ENCODE measurements at places on chromosomes 5 and 9.
A peak's percentile ranks its signal among the peaks of the same experiment; 100 is the strongest.

DNA sequence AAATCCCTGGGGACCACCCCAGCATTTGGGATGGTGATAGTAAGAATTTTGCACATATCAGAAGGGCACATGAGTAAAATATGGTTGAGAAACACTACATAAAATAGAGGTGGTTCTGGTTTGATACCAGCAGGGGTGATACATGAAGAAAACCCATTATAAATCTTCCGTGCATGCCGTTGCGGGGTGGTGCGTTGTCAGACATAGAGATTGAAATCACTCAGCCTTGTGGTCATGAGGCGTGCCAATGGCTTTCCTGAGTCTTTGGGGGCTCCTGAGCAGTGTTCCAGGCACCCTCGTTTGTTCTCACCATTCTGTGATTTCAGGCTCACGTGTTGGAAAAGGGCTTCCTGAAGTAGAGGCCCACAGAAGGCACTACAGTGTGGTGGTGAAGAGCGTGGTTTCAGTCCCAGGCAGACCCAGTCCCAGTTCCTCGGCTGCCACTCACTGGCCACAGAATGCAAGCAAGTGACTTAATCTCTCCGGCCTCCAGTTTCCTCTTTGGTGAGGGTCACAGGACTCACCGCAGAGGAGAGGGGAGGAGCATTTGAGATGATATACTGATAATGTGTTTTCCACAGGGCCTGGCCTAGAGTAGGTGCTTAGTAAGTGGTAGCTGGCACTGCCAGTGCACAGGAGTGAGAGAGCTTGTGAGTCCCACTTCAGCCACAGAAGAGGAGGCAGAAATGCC, 20.5 kb upstream of the GLRX start:
- DNase-seq, result peak; percentile 77

DNA sequence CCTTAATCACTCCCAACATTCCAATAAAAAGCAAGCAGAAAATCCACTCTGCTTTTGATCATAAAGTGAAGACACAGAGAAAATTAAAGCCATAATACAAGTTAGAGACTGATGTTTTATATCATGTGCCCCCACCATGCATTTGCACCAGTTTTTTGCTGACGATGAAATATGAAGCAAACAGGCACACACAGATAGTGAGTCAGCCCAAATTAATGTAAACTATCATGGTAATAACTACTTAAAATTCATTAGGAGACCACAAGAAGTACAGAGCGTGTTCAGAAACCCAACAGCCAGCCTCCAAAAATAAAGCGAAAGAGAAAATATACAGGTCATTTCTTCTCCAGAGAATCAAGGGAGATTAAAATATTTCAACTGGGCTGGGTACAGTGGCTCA, 46.4 kb upstream of the KDM4C start:
- peak; percentile 18 for DNase-seq

DNA sequence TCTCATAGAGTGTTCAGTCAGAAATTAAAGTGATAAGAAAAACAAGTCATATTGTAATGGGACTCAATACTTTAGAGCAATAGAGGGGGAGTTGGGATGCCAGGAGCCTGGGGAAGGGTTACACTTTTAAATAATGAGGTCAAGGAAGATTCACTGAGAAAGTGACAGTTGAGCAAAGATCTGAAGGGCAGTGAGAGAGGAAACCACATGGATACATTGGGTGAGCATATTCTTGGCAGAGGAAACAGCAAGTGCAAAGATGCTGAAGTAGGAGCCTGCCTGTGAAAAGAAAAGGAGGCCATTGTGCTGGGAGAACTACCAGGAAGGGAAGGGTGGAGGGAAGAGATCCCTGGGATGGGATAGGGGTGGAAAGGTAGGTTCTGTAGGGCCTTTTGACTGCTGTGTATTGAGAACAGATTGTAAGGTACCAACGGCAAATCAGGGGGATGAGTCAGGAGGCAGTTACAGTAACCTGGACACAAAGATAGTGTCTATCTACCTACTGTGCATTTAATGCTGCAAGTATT, 79.4 kb downstream of the PAM start:
- DNase-seq, result no peak

DNA sequence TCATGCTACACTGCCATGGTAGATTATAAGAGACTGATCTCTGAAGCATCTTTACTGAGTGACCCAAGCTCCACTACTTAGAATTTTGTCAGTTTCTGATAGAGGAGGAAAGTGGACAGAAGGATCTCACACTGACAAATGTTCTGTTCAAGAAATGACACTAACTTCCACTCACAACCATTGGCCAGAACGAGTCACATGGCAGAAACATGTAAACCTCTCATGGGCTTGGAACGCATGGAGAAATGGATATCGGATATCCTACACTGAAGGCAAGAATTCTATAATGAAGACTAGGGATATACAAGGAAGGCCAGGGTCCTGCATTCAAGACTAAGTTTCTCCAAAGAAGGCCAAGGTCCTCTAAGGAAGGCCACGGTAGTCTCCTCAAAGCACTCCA, 31.1 kb downstream of the EGFLAM start:
- no peak for DNase-seq

- DNase-seq, result no peak
These were observed 364.1 kb upstream of the RORB start for GRCh38 chr9:74132986-74133385.

GRCh38 chr5:110625376-110625999, 101.0 kb downstream of the TMEM232 start:
- DNase-seq, result peak; percentile 5

GRCh38 chr5:137831105-137831504, 36.6 kb upstream of the MYOT start:
- DNase-seq, result no peak

DNA sequence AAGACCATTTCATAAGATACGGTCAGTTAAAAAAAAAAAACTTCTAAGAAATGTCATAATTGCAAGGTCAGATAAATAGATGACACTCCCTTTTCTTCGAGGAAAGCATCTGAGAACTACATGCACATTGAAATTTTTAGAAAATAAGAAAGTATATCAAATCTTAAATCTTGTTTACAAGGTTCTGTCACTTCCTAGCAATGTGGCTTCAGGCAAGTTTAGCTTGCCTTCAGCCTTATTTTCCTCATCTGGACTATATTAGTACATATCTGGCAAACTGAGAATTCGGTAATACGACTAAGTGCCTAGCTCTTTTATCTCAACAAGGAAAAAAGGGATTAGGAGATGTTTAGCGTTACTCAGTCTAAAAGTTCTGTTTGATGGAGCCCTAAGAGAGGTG, 32.5 kb upstream of the OR2K2 start:
- DNase-seq, result no peak

GRCh38 chr9:120441426-120442307, 138.3 kb downstream of the CDK5RAP2 start:
- DNase-seq, result no peak

DNA sequence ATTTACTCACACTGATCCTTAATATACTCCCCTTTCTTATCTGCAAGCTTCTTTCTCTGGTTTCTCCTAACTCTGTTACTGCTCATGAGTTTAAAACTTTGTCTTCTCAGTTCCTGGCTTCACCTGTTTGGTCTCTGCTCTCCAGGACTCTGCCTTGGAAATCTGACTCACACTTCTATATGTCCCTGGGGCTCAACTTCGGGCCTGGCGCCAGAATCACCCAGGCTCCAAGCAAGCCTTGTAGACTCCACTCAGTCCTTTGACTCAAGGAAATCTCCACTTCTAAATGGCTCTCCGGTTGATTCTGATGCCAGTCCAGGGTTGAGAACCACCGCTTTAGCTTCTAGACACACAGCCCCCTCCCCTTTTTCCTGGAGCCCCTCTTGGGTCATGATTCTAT, 57.8 kb downstream of the TMC1 start:
- peak; percentile 47 for DNase-seq

- DNase-seq, result no peak
These were observed 57.1 kb upstream of the NMUR2 start for GRCh38 chr5:152462021-152462721.

GRCh38 chr5:36854402-36855140, 22.0 kb upstream of the NIPBL start:
- DNase-seq, result no peak

- no peak for DNase-seq
These were observed 347.3 kb downstream of the ENC1 start for GRCh38 chr5:74293182-74293581.
